SHP77 (cell line): ENCODE measurements at places on chromosomes 12 and 14.

DNA sequence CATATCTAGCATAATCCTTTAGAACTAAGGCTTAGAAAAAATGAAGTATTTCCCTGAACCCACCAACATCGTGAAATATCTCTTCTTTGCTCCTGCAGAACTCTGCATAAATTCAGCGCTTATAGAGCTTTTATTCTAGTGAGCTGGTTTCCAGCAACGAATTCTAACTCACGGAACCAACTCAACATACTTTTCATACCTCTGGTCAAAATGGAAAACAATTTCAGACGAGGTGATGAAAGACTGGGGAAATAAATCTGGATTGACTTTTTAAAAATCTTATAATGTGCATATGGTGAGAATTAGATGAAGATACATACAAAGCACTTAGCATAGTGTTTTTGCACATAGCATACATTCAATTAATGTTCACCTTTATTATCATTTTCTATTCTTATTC, 62.6 kb upstream of the BBS10 start:
- no peak for DNase-seq

DNA sequence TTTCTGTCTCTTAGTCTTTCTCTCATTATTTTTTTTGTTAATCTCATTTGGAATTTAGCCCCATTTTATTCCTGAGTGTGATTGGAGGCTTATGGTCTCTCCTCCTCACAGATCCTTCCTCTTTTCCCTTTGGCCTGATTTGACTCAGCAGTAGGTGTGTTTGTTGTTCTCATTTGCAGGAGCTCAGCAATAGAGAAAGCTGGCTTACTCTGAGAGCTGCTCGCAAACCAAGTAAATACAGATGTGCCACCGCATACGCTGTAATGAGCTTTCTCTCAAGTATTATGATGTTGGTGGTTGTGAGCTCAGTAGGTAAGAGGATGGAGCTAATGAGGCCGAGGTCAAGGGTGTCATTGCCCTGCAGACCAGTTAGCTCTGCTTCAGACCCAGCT, 206.5 kb downstream of the ETV6 start:
- no peak for DNase-seq

- no peak for DNase-seq
Observed at GRCh38 chr14:98321841-98322240, 950.2 kb downstream of the BCL11B start.

DNA sequence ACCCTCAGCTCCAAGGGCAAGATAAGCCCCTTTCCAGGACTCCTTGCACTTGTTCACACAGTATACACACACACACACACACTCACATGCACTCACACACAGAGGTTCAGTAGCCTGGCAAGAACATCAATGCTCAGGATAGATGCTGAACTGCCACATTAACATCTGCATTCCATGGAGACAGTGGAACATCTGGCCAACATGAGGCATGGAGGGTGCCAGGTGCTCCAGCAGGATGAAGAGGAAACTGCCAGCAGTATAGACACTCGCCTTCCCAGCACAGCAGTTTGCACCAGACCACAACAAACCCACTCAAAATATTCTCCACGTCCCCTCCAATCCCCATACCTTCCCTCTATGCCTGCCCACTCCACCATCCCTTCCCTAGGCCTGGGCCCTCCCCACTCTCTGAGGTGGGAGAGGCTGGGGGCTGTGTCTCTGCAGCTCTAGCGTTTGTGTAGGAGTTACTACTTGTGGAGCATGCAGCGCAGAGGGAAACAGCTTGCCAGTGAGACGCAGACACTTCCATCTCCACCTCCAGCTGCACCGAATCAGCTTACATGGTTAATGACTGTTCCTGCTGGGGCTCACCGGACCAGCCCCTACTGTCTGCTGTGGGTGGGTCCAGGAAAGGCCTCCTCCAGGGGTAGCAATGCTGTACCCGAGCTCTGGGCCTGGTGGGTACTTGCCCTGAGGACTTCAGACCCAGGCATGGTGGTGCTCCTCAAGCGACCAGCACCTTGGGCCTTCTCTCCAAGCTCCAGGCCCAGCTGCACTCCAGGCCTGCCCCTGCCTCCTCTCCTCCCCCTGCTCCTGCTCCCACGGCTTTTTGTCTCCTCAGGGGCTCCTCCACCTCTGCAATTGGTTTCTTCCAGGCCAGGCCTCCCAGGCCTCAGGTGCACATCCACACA, 18.6 kb upstream of the PLEKHG3 start:
- DNase-seq = no peak

DNA sequence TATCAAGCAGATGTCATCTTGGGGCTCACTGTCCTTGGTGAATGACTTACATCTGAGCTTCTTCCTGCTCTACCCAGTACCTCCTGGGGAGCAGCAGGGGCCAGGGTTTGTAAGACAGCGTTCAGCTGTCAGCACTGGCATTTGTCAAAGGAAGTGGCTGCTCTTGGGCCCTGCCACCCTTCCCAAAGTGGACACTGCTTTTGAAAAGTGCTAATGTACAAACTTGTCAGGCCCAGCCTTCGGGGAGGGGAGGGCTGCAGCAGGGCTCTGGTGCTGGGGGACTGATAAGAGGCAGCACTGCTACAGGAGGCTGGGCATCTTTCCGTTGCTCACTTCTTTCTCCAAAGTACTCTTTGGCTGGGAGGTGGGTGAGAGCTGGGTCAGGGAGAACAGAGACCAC, 59.8 kb upstream of the RBM19 start:
- no peak for DNase-seq

- DNase-seq = no peak
Observed at GRCh38 chr12:6573001-6573400, 4.9 kb upstream of the NOP2 start.

DNA sequence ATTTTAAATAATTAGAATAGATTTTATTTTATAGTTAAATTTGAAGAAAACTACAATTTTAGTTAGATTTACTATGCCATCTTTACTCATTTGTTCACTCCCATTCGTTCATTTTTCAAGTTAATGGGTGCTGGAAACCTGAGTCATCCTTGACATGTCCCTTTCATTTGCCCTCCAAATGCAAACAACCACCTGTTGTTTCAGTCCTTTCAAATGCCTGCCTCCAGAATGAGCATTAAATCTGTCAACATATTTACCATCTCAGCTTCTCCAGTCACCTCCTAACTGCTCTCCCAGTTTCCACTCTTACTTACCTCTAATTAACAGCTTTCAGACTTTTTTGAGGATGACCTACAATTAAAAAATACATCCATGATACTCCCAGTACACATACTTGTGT, 375.5 kb downstream of the RAD51B start:
- DNase-seq = peak; percentile 47

- DNase-seq = no peak
Observed at GRCh38 chr14:68734231-68734732, 58.6 kb downstream of the ZFP36L1 start.

GRCh38 chr14:57352396-57353170, 37.8 kb upstream of the NAA30 start:
- DNase-seq = peak; percentile 71

DNA sequence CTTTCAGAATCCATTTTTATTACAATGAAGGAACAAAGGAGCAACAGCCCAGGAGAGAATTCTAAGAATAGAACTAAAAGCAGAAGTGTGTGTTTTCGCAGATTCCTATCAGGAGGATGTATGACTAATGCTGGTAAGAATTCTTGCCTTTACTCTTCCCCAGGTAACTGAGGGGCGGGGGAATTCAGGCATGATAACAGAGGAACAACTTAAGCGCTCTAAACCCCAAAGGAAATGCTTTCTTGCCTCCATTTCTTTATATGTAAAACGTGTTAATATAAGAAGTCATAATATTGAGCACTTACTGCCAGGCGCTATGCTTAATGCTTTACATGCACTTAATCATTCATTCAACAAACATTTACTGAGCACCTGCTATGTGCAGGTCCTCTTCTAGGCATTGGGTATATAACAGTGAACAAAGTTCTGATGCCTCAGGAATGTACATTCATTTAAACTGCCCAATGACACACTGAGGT, 4.5 kb downstream of the HCAR1 start:
- DNase-seq = no peak

GRCh38 chr14:56945291-56945690, 135.0 kb upstream of the OTX2 start:
- no peak for DNase-seq

- peak; percentile 63 for DNase-seq
Observed at GRCh38 chr14:94423453-94424056, 29.0 kb downstream of the SERPINA11 start.

- DNase-seq = no peak
Observed at GRCh38 chr12:15404485-15404884, 82.2 kb downstream of the PTPRO start.

DNA sequence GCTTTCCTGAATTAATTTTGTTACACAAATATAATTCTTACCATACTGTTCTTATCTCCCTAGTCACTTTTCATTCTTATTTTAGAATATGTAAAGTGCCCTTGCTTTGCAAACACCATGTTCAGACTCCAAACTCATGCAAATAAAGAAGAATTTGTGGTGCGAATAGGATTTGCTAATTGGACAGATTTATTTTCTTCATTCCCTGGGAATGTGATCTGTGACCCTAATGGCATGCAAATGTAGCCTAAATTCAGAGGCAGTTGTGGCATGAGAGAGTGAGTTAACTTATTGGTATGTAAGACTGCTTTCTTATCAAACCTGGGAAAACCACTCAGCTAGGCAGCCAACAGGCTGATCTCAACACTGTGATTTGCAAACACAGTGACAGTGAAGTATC, 10.0 kb downstream of the CAPZA3 start:
- DNase-seq = no peak

DNA sequence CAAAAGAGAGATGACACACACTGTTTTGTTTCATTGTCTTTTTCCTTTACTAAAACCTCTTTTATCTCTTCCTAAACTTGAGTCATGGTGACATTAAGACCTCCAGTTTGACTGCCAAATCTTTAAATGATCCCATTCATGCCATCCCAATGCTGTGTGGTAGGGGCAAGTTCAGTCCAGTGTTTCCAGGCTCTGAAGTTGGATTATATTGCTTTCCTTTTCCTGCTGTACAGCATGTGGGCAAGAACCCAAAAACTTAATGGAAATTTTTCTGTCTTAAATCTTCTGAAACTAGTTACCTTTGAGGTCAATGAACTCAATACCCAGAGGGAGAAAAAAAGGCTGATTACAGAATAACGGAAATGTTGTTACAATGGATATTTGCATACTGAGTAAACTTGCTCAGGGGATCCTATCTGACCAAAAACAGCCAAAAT, 187.1 kb upstream of the FAR2 start:
- no peak for DNase-seq

DNA sequence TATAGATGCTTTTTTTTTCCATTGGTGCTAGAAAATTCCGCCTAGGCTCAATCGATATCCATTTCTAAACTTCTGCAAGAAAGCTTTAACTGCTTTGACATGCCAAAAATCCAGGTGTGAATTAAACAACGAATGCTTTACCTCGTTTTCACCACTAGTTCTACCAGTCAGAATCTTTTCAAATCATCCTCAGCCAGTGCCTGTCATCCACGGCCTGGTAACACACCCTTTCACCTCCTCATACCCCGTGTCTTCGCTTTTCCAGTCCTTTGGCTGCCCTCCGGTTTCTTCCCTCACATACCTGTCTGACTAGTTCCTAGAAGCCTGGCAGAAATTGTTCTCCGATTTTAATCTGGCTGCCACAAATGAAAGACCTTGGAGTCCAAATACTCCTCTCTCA, 1.4 kb upstream of the PHC1 start:
- DNase-seq = no peak

GRCh38 chr12:130249376-130249775, 87.1 kb downstream of the FZD10 start:
- DNase-seq = no peak

GRCh38 chr12:45612044-45612794, 117.3 kb upstream of the ARID2 start:
- no peak for DNase-seq

DNA sequence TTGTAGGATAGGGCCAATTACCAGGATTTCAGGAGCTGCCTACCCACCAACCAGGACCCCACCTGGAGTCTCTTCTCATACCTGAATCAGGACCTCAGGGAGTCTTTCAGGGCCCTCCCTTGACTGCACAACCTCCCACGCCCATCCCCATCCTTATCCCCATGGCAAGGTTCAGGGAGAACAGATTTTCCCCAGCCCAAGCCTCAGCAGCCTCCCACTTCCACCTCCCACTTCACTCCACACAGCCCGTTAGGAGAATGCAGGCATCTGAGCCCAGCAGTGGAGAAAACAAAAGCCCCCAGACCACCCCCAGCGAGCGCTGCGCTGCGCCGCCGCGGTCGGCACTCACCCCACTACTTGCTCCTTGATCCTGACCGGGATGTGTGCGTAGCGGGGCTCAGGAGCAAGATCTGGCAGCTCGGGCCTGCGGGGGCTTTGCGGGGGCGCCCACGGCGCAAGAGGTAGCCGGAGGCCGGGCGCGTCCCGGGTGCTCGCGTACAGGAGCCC, 1.4 kb downstream of the B4GALNT1 start:
- DNase-seq = no peak

GRCh38 chr14:104932676-104933631, 8.3 kb downstream of the PLD4 start:
- DNase-seq = peak; percentile 57

DNA sequence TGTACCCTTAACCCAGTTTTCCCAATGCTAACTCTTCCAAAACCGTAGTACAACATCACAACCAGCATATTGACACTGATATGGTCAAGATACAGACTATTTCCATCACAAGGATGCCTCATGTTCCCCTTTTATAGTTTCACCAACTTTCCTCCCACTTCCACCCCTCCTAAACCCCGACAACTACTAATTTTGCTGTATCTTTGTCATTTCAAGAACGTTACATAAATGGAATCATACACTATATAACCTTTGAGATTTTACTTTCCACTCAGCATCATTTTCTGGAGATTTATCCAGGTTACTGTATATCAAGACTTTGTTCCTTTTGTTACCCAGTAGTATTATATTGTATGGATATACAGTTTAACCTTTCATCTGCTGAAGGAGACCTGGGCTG, 88.9 kb downstream of the MED13L start:
- no peak for DNase-seq

- DNase-seq = no peak
Observed at GRCh38 chr12:52055731-52056711, 4.8 kb downstream of the NR4A1 start.

DNA sequence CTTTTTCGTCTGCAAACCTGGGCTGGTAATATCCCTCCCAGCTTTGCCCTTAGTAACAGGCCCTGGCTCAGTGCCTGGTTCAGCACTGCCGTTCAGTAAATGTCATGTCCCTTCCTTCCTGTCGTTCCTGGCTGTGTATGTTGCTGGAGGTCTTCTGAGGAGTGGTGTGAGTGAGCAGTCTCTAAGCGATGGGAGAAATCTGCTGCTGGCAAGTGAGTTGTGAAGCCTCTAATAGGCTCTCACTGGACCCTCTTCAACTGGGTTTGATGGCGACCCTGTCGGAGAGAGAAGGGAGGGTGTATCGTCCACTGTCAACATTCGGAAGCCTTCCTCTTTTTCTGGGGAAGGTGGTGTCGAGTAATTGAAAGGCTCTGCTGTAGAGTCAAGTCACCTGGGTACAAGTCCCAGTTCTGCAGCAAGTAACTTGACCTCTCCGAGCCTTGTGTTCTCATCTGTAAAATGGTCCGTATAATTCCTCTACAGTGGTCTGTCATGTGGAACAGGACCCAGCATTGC, 62.8 kb downstream of the HRK start:
- peak; percentile 10 for DNase-seq
